Renal cortical epithelial cell (primary cell): ENCODE measurements at places on chromosomes 11 and 22.

GRCh38 chr11:129743112-129743815, 72.4 kb upstream of the TMEM45B start:
- no peak for DNase-seq

DNA sequence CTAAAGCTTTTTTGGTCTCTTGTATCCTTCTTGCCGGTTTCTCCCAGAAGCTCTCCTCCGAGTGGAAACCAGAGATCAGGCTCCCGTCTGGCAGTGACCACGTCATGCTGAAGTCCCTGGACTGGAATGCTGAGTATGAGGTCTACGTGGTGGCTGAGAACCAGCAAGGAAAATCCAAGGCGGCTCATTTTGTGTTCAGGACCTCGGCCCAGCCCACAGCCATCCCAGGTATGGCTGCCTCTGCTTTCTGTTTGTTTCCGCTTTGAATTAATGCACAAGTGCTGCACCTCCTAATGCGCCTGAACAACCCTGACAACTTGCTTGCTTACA, 54.3 kb upstream of the TTC12 start:
- DNase-seq = no peak

DNA sequence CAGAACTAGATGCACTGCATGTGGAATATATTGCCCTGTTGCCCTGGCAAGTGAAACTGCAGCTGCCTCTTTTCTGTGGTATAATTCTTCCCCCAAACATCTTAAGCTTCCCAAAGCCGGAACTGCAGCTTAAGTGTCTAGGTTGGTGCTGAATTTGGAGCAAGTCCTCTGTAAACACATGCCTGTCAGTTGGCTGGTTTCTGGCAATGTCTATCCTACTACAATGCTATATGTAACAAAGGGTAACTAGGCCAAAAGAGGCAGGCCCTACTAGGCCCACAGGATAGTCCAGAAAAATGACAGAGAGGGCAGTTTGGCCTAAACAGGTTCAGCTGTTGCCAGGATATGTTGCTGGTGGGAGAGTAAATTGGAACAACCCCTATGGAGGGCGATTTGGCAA, 27.9 kb downstream of the ASCC2 start:
- no peak for DNase-seq

DNA sequence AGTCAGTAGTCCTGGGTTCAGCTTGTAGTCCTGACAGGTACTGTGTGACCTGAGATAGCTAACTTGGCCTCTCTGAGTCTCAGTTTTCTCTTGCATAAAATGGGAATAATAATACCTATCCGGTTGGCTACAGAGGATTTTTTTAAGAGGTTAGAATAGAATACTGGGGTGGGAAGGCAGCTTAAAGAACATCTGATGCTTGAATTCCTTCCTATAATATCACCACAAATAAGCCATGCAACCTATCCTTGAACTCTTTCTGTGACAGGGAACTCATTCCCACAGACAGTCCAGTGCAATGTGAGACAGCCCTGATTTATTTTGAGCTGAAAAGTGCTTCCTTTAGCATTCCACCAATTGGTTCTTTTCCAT, 110.1 kb downstream of the CCDC81 start:
- no peak for DNase-seq

GRCh38 chr11:35619116-35619854, 1.0 kb downstream of the FJX1 start:
- no peak for DNase-seq
